Central memory CD4-positive, alpha-beta T cell (primary cell): ENCODE measurements at places on chromosomes 4 and X.

DNA sequence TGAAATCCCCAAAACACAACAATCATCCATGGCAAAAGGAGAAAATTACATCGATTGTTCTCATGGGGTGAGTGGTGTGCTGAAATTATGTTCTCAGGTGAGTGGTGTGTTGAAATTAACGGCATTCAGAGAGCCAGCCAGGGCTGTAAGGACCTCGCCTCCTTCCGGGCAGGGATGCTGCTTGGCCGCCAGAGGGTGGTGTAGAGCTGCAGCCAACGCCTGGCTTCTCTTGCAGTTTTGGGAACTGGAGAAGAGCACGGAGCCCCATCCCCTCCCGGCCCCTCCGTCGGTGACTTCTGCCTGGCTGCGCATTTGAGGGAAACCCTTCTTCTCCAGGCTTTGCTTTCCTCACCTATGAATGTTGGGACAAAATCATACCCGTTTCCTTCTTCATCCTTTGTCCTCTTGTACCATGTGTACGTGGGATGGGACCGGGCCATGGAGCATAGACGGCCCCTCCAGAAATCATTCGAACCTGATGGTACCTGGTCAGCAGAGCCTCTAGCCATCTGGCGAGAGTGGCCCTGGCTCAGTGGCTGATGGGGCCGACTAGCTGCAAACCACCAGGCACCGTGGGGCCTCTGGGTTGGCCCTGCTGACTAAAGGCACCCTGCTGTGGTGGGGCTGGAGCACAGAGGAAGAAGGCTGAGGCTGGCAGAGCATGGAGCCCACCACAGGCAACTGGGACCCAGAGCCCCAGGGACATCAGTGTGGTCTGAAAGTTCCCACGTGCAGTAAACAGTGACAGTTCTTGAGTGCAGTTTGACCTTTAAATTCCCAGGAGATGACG is 28.4 kb downstream of the TRMT44 start:
- DNase-seq, result no peak

GRCh38 chrX:45986081-45986480 is 559.1 kb downstream of the ZNF674 start:
- no peak for DNase-seq

- DNase-seq, result no peak
Measured at GRCh38 chrX:68936126-68936525, 107.3 kb downstream of the EFNB1 start.

DNA sequence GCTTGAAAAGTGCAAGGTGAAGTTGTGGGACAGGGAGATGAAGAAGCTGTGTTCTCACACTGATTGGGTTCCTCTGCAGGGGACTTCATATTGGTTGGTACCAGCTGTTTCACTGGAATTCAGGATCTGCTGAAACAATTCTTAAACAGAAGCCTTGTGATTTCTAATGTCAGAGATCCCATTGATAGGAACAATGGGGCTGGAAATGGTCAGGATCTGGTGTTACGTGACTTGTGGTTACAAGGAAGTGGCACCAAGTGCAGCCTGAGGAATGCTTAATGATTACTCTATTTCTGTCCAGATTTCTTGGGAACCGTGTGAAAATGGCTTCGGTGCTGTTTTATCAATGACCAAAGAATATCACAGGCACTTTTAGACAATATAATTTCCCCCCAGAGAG is 68.1 kb downstream of the MOSPD2 start:
- no peak for DNase-seq

DNA sequence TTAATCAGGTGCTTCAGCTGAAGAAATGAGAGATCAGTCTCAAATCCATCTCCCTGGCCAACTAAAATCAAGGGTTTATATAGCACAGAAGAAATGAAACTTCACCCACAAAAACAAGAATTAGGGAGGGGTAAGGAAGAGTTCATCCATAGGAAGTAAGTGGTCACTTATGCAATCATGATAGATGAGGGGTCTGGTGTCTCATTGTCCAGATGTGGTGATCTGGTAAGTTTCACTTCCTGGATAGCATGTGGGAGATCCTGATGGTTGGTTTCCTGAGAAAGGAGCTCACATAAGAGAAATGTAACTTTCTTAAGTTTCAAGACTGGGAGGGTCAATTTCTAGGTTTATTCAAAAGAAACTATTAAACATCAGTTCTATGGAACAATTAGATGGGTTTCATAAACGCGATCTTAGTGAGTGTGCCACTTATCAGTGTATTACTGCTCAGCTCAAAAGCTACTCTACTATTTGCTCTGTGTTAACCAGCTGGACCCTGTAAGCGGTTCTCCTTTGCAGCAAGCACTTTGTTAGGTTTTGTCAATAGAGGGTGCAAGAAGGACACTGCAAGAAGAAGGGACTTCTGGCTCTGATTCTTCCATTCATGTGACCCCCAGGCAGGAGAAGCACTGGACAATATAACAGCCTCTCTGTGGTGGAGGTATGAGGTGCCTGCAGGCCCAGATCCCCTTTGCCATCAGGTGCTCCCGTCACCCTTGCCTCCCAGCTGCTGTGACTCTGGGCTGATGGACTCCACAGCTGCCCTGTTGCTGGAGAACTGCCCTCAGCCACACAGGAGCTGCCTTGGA is 35.4 kb upstream of the HPSE start:
- no peak for DNase-seq

DNA sequence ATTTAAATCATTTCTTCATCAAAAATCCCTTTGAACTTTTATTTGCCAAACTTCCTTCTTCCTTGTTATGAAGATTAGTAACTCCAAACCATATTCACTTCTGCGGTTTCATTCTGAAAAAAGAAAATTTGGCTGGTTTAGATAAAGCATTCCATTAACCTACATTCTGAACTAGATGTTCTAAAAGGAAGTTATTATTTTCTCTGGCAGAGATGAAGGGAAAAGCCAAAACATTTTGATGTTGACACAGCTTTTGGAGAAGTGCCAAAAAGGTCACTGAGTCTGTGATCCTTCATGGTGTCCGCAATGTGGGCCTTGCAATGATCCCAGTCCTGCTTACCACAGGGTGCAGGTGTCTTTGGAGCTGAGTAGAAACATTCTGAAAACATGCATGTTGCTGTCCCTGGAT is 36.0 kb downstream of the CXCL8 start:
- no peak for DNase-seq

DNA sequence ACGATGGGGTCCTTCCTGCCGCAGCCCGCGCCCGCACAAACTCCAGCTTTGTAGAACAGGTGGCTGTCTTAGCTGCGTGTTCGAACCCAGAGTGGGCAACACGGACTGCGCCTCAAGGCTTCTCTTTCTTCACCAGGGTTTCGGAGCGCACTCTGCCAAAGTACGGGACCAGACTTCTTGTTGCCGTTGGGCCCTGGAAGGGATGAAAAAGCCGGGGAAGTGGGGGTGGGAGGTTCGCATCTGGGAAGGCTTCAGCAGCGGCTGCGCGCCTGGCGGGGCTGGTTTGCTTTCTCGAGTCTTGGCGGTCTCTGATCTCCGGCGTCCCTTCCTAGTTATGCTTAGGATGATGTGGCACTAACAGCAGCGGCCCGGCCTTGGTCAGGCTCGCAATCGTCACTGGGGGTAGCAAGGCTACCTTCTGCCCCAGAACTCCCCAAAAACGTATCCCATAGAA is 673 bp downstream of the PARM1 start:
- DNase-seq, result no peak

DNA sequence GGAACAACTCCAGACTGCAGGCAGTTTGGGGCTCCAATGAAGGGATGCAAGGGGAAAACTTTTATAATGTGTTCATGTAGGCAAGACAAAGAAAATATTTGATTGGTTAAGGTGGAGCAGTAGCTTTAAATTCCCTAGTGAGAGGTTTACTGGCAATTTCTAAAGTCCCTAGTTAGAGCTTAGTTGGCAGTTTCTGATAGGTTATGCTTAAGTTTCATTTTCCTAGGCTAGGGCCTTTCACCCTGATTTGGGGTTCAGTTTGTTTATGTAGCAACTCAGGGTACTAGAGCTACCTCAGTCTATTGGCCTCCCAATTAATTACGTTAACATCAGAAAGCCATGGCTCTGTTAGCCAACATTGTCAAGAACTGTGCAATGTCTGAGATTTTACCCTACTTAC is 14.6 kb downstream of the BBS12 start:
- no peak for DNase-seq

- DNase-seq, result no peak
Measured at GRCh38 chrX:49058794-49059193, at the start of gene CCDC120. Gene CCDC120 (plus strand): TSS chrX:49058999. CDS start chrX:49062042, 3,043 bp downstream.
